ENCODE measurements at places on chromosomes 3 and 15. TPM values are rescaled to one million over a fixed set of nuclear protein-coding genes. Genes with fewer than 3 reads are reported as not detected.

The RHCG gene
- total RNA-seq = not detected

The PTH1R gene
- total RNA-seq = 12.9 TPM

The SLC28A1 gene
- total RNA-seq = not detected

- no peaks in the 10 kb centered on the region for H3K27me3 ChIP-seq
- peak overlapping the region; percentile 82 for H3K4me3 ChIP-seq
- H3K4me1 ChIP-seq = peaks cover 25% of the 10 kb centered on the region
- peak overlapping the region; percentile 96 for H3K27ac ChIP-seq
- no peak for DNase-seq
Observed at GRCh38 chr15:56732886-56733135, 498 bp downstream of the ZNF280D start.

DNA sequence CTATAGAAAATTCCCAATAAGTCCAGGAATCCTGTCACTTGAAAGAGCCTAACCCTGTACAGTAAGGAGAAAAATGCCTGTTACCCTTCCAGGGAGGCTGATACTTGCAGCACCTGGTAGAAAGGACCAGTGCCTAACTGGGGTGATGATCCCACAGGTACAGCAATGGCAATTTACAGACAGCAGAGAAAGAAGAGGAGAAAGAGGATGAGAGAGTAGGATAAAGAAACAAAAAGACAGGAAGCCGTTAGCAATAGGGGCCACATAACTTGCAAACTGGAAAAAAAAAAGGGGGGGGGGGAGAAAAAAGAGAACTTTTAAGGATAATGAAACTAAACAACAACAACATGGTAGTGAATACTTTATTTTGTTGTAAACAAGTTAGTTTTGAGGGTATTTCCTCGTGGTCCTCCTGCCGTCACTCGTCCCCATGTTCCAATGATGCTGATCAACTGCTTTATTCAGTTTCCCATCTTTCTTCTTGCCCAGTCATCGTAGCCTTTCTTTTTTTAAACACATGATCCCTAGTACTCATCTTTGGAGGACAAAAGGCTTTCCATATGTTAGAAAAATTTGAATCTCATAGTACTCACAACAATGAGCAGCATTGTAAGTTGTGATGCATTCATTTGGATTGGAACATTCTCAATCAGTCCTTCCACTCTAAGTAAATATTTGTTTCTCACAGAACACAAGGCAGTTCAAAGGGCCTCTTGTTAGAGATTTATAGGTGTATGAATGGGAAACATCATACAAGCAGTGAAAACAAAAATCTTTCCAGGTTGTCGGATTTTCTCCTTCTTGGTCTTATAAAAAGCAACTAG, 8.6 kb downstream of the TM4SF1 start:
- H3K4me3 ChIP-seq = no peak overlapping the region
- no peak for DNase-seq
- peak overlapping the region; percentile 23 for H3K27ac ChIP-seq
- H3K36me3 ChIP-seq = peaks cover 25% of the 10 kb centered on the region

The EXD1 gene
- not detected for total RNA-seq

The TMEM87A gene
- total RNA-seq = 46.7 TPM

The SMAD6 gene
- total RNA-seq = 17.5 TPM

- peaks cover 4% of the 10 kb centered on the region for H3K4me1 ChIP-seq
- H3K27ac ChIP-seq = no peak overlapping the region
- no peaks in the 10 kb centered on the region for H3K36me3 ChIP-seq
- peaks cover 17% of the 10 kb centered on the region for H3K27me3 ChIP-seq
- no peak for DNase-seq
Observed at GRCh38 chr15:55774113-55774970, 31.4 kb upstream of the PRTG start.

DNA sequence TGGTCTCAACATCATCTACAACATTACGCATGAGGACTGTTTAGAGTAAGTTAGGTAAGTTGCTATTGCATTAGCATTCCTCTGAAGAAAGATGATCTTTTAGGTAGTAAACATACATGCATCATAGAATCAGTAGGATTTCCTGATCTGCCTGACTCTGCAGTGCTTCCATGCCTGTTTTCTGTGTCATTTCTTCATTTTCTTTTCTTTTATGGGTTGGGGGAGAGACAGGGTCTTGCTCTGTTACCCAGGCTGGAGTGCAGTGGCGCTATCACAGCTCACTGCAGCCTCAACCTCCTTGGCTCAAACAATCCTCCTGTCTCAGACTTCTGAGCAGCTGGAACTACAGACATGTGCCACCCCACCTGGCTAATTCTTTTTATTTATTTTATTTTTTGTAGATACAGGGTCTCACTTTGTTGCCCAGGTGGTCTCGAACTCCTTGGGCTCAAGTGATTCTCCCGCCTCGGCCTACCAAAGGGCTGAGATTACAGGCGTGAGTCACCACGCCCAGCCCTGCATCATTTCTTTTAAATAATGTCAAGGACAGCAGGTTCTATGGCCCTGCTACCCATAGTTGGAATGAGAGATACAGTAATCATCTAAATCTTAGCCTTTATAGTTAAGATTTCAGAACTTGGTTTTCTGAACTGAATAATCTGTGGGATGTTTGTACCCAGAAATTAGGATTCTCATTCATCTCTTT, 184.3 kb downstream of the GHSR start:
- H3K27ac ChIP-seq = no peak overlapping the region
- H3K36me3 ChIP-seq = peaks cover 36% of the 10 kb centered on the region
- no peak for DNase-seq
- no peak overlapping the region for H3K4me3 ChIP-seq
- no peaks in the 10 kb centered on the region for H3K27me3 ChIP-seq
- peaks cover 38% of the 10 kb centered on the region for H3K4me1 ChIP-seq

GRCh38 chr15:40252141-40252437, 13.2 kb downstream of the PAK6 start:
- peaks cover 7% of the 10 kb centered on the region for H3K4me1 ChIP-seq
- H3K36me3 ChIP-seq = no peaks in the 10 kb centered on the region
- H3K27ac ChIP-seq = no peak overlapping the region
- no peak overlapping the region for H3K4me3 ChIP-seq
- no peak for DNase-seq
- H3K27me3 ChIP-seq = peaks cover 15% of the 10 kb centered on the region

The RGMA gene
- 12.4 TPM for total RNA-seq

GRCh38 chr15:38030609-38031008, 96.2 kb downstream of the TMCO5A start:
- no peaks in the 10 kb centered on the region for H3K36me3 ChIP-seq
- H3K4me3 ChIP-seq = no peak overlapping the region
- H3K4me1 ChIP-seq = peaks cover 9% of the 10 kb centered on the region
- no peak for DNase-seq
- no peaks in the 10 kb centered on the region for H3K27me3 ChIP-seq

The HCLS1 gene
- total RNA-seq = not detected

The EFHB gene
- 1.8 TPM for total RNA-seq

DNA sequence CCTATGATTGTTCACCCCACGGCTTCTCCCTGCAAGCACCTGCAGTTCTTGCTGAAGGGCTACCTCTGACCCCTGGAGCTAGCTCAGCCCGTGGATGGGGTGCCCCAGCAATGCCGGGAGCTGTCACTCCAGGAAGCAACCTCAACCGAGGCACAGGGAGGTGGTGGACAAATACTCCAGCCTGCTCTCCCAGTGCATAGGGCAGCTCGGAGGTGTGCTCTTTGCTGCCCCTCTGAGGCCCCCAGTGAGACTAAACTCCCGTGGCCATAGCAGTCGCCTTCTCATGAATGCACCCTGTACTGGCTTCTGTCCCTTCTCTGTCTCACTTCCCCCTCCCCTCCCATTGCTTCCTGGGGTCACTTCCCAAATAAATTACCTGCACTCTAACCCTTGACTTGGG, 48.5 kb downstream of the LINGO1 start:
- H3K4me1 ChIP-seq = peaks cover 20% of the 10 kb centered on the region
- no peaks in the 10 kb centered on the region for H3K36me3 ChIP-seq
- no peak overlapping the region for H3K27ac ChIP-seq

The POPDC2 gene
- 2.4 TPM for total RNA-seq

The ALS2CL gene
- total RNA-seq = 0.99 TPM

DNA sequence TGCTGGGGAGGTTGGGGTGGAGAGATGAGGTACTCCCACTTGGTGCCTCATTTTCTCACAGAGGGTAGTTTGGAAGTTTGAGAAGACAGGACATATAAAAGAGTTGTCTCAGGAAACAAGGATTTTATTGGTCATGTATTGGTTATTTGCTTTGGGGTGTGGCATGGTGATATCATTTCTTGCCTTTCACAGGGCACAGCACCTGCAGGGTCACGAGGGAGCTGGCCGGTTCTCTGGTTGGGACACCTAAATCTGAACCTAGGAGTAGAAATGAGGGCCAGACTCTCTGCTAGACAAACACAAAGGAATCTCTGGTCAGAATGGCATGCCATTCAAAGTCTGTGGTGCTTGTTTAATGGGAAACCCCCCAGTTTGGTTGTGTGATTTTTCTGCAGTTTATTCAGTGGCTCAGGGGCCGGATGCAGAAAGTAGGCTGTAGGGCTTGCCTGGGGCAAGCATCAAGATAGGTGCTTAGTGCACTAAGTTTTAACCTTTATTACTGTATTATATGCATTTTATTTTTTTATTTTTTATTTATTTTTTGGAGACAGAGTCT, 237.7 kb upstream of the EIF1B start:
- no peak overlapping the region for H3K27ac ChIP-seq
- DNase-seq = no peak
- no peaks in the 10 kb centered on the region for H3K36me3 ChIP-seq
- peaks cover 6% of the 10 kb centered on the region for H3K4me1 ChIP-seq
- no peaks in the 10 kb centered on the region for H3K27me3 ChIP-seq

GRCh38 chr3:110859336-110859735, 212.3 kb upstream of the NECTIN3 start:
- no peak overlapping the region for H3K4me3 ChIP-seq
- no peaks in the 10 kb centered on the region for H3K36me3 ChIP-seq
- no peak for DNase-seq
- no peak overlapping the region for H3K27ac ChIP-seq
- H3K4me1 ChIP-seq = no peaks in the 10 kb centered on the region

DNA sequence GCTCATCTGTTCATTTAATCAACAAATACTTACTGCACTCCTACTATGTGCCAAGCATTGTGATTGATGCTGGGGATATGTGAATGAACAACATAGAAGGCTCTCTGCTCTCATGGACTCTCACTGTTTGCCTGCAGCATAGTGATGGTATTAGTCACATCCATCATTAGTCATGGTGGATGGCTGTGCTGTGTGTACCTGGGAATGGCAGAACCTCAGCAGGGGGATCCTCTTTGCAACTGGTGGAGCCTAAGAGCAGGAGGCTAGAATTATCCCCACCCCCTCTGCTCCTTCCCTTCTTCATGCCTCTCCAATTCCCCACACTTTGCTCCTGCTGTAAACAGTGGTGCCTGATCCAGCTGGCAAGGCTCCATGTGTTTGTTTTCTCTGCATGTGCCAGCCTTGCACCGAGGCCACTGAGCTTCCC, 20.5 kb downstream of the BOC start:
- no peak for DNase-seq
- H3K36me3 ChIP-seq = peaks cover 3% of the 10 kb centered on the region
- H3K27me3 ChIP-seq = no peaks in the 10 kb centered on the region
- peak overlapping the region; percentile 48 for H3K27ac ChIP-seq
- H3K4me3 ChIP-seq = no peak overlapping the region
- H3K4me1 ChIP-seq = peaks cover 45% of the 10 kb centered on the region

GRCh38 chr3:129065720-129066073, 5.1 kb downstream of the GP9 start:
- H3K27ac ChIP-seq = no peak overlapping the region
- peaks cover 14% of the 10 kb centered on the region for H3K27me3 ChIP-seq
- H3K4me3 ChIP-seq = no peak overlapping the region
- no peaks in the 10 kb centered on the region for H3K4me1 ChIP-seq

GRCh38 chr3:181844211-181844610, 132.5 kb downstream of the SOX2 start:
- H3K4me3 ChIP-seq = no peak overlapping the region
- no peak overlapping the region for H3K27ac ChIP-seq
- H3K27me3 ChIP-seq = no peaks in the 10 kb centered on the region
- DNase-seq = no peak

DNA sequence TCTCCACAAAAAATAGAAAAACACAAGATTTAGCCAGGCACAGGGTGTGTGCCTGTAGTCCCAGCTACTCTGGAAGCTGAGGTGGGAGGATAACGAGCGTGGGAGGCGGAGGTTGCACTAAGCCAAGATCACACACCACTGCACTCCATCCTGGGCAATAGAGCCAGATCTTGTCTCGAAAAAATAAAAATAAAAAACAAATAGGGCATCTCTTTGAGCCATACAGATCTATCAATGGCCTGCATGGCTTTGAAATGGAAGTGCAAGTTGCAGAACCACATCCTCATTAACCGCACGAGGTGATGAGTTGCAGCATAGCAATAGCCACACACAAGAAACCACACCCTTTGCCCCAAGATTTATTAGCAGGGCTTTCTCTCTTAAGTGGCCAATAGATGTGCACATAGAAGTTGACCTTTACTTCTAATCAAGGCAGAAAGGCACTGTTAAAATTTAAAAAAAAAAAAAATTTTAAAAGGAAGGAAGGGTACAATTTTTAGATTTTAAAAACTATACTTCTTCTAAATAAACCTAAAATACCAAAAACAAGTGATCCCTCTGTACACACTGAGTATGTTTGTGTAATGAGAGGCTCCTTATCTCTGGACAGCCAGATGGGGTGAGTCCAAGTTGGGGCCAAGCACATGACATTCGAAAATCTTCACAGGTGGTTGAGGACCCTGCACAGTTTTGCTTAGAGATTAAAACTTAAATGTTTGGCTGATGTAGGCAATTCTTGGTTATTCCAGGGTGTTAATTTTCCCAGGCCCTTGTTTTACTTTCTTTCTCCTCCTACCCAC, 53.4 kb downstream of the FILIP1L start:
- no peak overlapping the region for H3K4me3 ChIP-seq
- H3K27me3 ChIP-seq = no peaks in the 10 kb centered on the region
- H3K4me1 ChIP-seq = peaks cover 24% of the 10 kb centered on the region
- H3K36me3 ChIP-seq = no peaks in the 10 kb centered on the region
- DNase-seq = no peak
- no peak overlapping the region for H3K27ac ChIP-seq

- H3K4me3 ChIP-seq = no peak overlapping the region
- no peaks in the 10 kb centered on the region for H3K4me1 ChIP-seq
- no peak overlapping the region for H3K27ac ChIP-seq
- peaks cover 49% of the 10 kb centered on the region for H3K27me3 ChIP-seq
- H3K36me3 ChIP-seq = no peaks in the 10 kb centered on the region
Observed at GRCh38 chr3:137065381-137065780, 107.6 kb downstream of the IL20RB start.

The BOC gene
- total RNA-seq = 17.9 TPM

The DGKG gene
- not detected for total RNA-seq

- no peaks in the 10 kb centered on the region for H3K27me3 ChIP-seq
- H3K4me1 ChIP-seq = peaks cover 20% of the 10 kb centered on the region
- H3K27ac ChIP-seq = peak overlapping the region; percentile 3
- H3K4me3 ChIP-seq = no peak overlapping the region
- H3K36me3 ChIP-seq = no peaks in the 10 kb centered on the region
Observed at GRCh38 chr15:87369269-87369668, 887.3 kb downstream of the NTRK3 start.
